8988T (cell line): ENCODE measurements at places on chromosomes 3 and 15.

- DNase-seq = no peak
Measured at GRCh38 chr3:160253298-160253697, 28.1 kb downstream of the C3orf80 start.

GRCh38 chr15:26620528-26621458 lies 152.1 kb downstream of the GABRB3 start:
- no peak for DNase-seq

DNA sequence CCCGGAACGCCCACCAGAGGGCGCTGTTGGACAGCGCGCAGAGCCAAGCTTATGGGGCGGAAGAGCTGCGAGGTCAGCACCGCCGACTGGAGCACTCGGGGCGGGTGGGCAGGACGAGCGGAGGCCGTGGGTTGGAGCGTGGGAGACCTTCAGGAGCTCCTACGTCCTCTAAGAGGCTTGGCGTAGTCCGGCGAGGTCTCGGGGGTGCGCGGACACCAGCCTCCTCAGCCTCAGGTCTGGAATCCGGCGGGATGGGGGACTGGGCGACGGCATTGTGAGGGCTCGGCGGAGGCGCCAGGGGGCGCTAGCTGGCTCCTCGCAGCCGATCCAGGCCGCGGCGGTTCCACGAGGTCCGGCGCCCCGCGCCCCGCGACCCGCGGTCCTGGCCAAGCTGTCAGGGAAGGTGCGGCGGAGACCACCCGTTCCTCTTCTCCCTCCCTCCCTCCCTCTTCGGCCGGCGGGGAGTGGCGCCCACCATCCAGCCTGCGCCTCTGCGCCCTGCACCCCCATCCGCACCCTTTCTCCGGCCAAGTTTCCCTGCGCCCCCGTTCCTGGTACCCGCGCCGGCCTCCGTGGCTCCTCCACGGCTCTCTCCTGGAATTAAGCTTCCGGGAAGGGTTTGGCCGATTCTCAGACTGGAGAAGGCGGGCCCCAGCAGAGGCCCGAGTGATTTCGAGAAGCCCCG lies 24.3 kb upstream of the POLG start:
- peak; percentile 89 for DNase-seq

DNA sequence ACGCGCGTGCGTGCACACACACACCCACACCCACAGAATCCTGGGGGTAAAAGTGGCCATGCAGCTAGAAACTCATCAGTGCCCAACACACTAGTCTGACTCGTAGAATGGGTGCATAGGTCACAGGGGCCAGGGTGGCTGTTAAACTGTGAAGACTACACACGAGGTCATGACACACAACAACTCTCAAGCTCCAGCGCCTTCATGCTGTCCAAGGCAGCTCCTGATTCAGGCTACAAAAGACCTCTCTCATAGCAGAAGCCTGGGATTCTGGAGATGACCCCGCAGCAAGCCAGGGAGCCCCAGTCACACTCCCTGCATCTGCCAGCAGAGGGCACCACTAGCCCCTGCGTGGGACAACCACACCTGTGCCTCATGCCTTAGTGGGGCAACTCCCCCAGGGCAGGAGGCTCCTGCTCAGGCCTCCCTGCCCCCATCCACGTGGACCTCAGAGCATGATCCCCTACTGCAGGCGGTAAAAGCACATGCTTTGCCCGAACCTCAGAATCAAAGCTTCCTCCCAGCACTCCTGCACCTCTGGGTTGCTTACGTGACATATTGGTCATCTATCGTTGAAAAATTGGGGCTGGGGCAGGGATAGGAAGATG lies 93.1 kb downstream of the LRIG1 start:
- DNase-seq = peak; percentile 97

GRCh38 chr3:17006132-17006852 lies 121.5 kb downstream of the PLCL2 start:
- no peak for DNase-seq

GRCh38 chr3:66604481-66604880 lies 103.7 kb upstream of the LRIG1 start:
- no peak for DNase-seq

DNA sequence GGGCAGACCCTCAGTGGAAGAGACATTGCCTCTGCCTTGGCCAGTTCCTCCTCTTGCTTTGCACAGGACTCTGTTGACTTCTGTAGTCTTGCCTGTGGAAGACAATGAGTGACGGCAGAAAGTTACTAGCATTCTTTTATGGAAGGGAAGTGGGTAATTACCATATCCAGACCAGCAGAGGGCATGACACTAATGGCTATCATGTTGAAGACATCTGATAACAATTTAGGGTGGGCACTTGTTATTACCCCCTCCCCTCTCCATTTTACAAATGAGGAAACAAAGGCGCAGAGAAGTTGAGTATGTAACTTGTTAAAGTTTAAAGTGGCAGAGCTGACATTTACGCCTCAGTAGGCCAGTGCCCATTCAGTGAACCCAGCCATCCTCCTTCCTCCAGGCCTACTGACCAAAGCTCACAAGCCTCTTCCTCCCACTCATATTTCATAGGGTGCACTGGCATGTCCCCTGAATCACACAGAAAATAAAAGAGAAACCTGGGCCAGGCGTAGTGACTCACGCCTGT lies 48.2 kb upstream of the FMN1 start:
- no peak for DNase-seq

DNA sequence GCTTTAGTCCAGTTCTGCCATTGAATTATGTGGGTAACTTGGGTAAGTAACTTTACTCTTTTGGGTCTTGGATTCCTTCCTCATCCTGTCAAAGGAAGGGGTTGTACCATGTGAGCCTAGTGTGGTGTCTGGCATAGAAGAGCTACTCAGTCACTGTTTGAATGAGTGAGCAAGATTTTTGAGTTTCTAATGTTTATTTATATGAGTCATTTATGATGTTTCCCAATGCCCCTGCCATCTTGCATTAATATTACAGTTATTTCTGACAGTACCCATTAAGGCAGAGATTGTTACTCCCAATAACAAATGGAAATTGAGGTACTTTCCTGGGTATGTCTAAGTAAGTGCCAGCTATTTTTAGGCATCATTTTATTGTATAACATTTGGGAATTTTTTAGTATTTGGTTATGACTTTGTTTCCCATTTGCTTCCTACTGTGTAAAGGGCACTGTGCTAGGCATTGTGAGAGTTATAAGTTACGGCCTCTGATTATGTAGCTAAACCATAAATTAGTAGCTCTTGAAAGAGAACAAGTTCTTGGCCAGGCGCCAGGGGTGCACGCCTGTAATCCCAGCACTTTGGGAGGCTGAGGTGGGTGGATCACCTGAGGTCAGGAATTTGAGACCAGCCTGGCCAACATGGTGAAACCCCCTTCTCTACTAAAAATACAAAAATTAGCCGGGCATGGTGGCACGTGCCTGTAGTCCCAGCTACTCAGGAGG lies 23.5 kb downstream of the NR1D2 start:
- no peak for DNase-seq

DNA sequence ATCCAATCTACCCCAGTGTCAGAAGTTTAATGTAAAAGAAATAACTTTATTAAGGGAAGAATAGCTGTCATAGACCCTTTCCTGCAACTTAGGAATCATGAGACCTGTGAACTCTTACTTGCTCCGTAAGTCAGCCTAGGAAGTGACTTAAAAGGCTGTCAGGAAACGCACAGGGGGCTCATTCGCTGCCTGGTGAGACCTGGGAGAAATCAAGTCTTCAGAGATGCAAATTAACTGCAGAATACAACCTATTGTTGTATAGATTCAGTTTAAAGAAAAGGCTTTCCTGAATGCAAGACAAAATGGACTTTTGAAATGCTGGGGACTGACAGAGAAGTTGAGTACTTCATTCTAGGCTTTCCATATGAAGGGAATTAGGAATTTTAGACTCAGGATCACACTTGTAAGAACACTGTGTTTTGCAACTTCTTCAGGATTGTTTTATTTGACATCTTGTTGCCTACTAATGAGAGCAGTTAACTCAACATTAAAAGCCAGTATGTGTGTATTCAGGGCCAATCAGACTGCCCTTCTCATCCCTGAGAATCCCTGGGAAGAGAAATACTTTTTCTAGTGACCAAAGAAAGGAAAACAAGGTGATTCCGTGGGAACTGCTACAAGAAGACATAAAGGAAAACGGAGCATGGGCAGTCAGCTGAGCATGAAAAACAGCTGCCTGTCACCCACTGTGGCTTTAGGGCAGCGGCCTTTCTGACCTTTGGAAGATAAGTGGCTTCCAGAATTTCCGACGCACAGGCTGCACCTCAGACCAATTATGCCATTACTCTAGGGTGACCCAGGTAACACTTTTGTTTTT lies 18.5 kb upstream of the DPPA4 start:
- no peak for DNase-seq

- DNase-seq = no peak
Measured at GRCh38 chr3:82274897-82275296, 513.5 kb upstream of the GBE1 start.

- no peak for DNase-seq
Measured at GRCh38 chr15:42172475-42172874, 16.0 kb upstream of the PLA2G4F start.

- DNase-seq = no peak
Measured at GRCh38 chr15:60970246-60971170, 258.6 kb downstream of the RORA start.

- DNase-seq = no peak
Measured at GRCh38 chr3:40681658-40682055, 156.9 kb downstream of the ZNF621 start.

GRCh38 chr3:191301017-191301416 lies 28.2 kb upstream of the CCDC50 start:
- DNase-seq = no peak

GRCh38 chr15:34892963-34893591 lies 76.5 kb downstream of the AQR start:
- DNase-seq = no peak

GRCh38 chr3:81734742-81735141 lies 26.7 kb downstream of the GBE1 start:
- DNase-seq = no peak

- no peak for DNase-seq
Measured at GRCh38 chr3:69504232-69504631, 118.3 kb upstream of the FRMD4B start.

DNA sequence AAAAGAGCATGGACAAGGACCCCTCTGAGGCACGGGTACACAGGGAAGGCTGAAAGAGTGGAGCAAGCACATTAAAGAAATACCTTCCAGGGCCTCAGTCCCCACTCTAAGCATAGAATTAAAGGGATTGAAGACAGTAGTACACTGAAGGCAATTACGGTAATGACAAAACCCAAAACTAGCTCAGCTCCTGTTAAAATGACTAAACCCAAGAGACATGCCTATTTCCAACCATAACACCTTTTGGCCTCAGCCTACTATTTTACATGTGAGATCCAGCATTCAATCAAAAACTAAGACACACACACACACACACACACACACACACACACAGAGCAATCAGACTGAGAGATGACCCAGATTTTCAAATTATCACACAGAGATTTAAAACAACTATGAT lies 19.8 kb downstream of the MAP4 start:
- no peak for DNase-seq

DNA sequence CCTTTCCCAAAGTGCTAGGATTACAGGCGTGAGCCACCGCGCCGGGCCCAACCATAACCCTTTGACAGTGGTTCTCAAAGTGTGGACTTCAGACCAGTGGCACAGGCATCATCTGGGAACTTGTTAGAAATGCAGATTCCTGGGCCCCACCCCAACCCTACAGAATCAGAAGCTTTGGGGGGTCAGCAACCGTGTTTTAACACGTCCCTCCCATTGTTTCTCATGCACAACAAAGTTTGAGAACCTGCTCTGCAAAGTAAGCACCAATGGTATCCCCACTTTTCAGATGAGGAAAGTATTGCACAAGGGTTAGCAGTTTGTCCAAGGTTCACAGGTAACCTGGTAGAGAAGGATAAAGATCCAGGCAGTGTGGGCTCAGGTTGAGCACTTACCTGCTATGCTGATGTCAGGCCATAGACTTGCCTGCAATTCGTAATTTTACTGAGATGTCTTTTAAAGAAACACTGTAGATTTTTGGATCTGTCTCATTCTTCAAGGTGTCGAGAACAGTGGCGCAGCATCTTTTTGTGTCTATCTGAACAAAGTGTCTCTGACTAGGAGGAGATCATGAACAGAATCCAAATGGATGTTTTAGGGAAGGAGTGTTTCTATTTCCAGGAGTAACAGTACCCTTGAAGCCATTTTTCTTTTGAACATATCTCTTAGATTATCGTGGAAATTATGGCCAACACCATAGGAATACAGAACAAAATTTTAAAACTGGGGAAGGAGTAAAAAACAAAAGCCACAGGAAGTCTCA lies 2.5 kb downstream of the GXYLT2 start:
- no peak for DNase-seq

GRCh38 chr15:89142423-89142822 lies 54.2 kb downstream of the ABHD2 start:
- DNase-seq = no peak

GRCh38 chr15:48177383-48177765 lies 721 bp downstream of the MYEF2 start:
- DNase-seq = no peak

DNA sequence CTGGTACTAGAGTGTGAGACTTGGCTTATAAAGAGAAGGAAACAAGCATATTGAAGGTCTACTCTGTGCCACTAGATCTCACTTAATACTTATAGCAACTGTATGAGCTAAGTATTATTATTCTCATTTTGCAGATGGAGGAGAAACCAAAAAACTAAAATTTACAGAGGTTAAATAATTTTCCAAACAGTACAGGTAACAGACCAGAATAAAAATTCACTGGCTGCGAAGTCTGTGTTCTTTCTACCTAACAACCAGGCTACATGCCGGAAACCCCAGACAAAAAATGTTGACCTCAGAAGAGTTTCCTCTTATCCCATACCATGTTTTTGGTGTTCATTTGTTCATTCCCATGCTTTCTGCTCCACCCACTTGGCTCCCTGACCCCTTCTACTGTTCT lies 46.6 kb downstream of the CMSS1 start:
- DNase-seq = no peak

GRCh38 chr3:60079076-60079475 lies 1029.3 kb upstream of the CFAP20DC start:
- DNase-seq = no peak

DNA sequence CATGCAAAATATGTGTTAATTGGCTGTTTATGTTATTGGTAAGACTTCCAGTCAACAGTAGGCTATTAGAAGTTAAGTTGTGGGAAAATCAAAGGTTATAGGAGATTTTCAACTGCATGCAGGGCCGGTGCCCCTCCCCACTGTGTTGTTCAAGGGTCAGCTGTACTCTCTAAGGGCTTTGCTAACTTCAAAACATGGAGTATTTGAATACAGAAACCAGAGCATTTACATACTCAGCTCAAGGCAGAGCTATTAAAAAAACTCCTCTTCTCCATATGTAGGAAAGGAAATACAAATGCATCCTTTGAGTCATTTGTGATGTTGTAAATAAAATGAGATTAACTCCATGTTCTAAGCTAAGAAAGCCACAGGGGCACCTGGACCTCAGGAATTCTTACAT lies 16.8 kb downstream of the IL17RB start:
- DNase-seq = no peak
